ENCODE measurements at places on chromosomes 1 and 21.
A peak's percentile ranks its signal among the peaks of the same experiment; 100 is the strongest.

DNA sequence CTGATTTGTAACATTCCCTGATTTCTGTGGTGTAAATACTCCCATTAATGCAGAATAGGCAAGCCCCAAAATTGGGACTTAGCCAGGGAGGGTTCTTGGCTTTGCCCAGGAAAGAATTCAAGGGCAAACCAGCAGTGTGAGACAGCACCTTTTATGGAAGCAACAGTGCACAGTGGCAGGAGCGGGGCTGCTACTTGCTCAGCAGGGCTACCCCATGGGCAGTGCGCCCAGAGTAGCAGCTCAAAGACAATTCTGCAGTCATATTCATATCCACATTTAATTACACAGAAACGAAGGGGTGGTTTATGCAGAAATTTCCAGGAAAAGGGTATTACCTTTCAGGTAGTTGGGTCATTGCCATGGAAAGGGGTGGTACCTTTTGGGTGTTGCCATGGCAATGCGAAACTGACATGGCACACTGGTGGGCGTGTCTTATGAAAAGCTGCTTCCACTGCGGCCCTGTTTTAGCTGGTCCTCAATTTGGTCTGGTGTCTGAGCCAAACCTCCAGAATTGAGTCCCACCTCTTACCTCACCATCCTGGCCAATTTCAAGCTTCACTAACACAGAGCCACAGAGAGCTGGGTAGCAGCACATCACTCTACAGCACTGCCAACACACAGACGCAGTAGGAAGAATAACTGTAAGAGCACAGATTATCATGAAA lies 35.9 kb downstream of the FHAD1 start:
- no peak for DNase-seq

DNA sequence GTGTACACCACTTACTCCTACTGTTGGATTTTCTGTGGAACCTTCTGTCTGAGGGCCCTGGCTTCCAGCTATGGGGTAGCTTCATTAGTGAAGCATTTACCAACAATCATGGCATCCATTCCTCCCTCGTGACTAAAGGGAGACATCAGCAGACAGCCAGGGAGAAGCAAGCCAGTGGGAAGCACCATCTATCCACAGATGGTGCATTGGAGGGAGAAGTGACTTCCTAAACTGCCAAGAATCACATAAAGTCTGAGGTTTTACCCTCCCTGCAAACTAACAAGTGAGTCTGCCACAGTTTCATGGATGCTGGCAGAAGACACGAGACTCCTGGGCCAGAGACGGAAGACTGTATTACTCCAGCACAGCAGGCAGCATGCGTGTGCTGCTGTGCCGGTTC lies 31.4 kb downstream of the UMODL1 start:
- no peak for DNase-seq

DNA sequence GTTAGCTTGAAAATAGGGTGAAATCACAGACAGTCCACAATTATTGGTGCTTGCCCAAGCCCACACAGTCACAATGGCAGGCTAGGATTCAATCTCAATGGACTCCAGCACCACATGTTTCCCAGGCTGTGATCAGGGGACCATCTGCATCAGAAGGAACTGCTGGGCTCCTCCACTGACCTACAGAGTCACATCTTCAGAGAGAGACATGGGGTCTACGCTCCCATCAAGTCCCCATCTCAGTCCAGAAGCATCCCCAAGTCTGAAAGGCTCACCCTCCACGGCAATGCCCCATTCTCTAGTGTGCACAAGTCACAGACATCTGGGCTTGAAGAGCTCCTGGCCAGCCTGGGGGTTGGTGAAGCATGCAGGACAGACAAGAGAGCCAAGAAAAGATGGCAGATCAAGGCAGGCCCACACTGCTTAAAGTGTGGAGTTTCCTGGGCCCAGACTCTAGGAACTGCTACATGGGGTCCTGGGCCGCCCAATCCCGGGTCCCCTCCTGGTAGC lies 262.5 kb downstream of the NPHP4 start:
- no peak for DNase-seq

DNA sequence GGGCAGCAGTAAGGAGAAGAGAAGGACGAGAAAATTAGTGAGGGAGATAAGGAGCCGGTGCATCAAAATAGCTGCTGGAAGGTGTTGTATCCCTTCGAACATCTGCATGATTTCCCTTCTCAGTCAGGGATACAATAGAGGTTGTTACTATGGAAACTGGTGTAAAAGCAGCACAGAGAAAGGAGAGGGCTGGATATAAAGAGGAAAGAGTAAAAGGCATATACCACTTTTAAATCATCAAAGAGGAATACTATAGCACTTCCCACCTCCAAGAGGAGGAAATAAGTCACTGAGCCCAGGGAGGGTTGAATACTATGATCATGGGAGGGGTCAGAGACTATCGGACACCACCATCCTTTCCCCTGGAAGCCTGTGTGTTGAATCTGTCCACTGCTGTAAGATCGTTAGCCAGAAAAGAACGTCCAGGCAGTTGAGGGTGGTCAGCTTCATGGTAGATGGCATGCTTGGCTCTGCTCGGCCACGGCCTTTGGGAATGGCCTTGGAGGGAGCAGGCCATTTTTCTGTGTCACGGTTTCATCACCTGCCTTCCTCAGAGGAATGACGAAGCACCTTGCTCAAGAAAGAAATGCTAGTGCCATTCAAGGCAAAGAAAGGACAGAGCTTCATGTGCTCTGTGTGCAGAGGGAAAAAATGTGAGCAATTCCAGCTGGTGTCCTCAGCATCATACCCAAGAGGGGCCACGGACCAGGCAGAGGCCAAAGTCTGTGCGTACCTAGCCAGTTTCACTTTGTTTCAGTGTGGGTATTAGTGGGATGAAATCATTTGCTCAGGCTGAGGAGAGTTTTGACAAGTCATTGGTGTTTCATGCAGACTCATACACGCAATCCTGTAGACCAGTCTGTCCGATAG lies 64.2 kb downstream of the IRF2BP2 start:
- DNase-seq: no peak

GRCh38 chr1:151803164-151803563 lies 2.1 kb downstream of the LINGO4 start:
- no peak for DNase-seq

GRCh38 chr1:109307274-109308021 lies 637 bp upstream of the MYBPHL start:
- no peak for DNase-seq

DNA sequence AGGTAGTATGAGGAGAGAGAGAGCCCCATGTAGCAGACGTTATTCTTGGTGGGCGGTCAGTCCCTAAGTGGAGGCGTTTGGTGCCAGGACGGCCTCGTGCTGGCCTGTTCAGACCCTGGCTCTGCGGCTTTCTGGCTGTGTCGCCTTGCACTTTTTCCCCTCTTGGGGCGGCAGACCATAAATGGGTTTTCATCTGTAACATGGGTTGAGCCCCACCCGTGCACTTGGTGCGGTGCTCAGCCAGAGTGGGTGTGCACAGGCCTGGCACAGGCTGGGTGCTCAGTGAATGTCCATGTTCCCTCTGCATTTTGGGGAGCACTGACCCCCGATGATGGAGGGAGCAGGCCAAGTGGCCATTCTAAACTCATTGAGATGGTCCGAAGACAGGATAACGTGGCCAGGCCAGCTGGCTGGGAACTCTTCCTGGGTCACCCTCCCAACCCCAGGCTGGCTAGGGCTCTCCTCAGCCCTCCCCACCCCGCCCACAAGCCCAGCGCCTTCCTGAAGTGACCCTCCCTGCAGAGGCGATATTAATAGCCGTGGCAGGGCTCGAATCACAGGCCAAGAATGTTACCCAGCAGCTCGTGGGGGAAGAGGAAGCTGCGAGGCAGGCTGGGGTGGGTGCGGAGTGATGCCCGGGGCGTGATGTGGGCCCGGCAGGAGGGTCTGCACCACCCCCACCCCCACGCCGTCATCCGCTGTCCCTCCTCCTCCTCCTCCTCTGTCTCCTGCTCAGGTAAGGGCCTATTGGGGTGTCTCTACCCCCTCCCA lies 78.5 kb downstream of the ARHGEF10L start:
- DNase-seq: peak; percentile 17

DNA sequence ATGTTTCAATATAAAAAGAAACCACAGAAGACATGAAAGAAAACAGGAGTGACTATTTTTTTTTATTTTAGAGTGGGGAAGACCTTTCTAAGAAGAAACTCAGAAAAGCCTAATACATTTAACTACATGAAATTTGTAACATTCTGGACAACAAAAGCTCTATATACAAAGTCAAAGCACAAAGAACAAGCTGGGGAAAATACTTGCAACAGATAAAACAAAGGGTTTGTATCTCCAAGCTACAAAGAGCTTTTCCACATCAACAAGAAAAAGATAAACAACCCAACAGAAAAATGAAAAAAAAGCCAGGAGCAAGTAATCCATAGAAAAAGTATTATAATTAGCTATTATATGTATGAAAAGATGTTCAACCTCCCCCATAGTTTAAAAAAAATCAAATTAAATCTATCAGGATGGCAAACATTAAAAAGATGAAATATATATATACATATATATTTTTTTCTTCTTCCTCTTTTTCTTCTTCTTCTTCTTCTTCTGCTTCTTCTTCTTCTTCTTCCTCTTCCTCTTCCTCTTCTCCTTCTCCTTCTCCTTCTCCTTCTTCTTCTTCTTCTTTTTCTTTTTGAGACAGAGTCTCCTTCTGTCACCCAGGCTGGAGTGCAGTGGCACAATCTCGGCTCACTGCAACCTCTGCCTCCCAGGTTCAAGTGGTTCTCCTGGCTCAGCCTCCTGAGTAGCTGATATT lies 49.1 kb upstream of the EPS8L3 start:
- no peak for DNase-seq
